Fibroblast of skin of right quadriceps (primary cell): ENCODE measurements at places on chromosomes 2 and 18.

DNA sequence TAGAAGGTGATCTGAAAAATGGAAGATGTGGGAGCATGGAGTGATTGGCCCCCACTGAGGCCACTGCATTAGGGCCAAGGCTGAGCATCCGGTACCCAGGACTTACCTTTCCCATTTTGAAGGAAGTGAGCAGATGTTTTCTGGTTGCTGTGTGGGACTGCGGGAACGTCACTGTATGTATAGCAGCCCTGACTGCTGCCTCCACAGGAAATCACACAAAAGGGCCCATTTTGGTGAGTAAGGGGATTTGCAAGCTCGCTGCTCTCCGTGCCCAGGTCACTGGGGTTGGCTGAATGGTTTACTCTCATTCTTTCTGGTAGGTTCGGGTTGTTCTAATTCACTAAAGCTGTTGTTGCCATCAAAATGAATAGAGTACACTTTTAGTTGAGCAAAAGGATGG lies at the start of gene CRYGB:
Gene CRYGB, minus strand, starts transcription at position 153 of the 400 bp plus-strand sequence. Its CDS starts 38 bp downstream, at position 115.
- no peak for DNase-seq

- no peak for DNase-seq
Observed at GRCh38 chr2:147860009-147860408, 15.2 kb downstream of the ACVR2A start.

DNA sequence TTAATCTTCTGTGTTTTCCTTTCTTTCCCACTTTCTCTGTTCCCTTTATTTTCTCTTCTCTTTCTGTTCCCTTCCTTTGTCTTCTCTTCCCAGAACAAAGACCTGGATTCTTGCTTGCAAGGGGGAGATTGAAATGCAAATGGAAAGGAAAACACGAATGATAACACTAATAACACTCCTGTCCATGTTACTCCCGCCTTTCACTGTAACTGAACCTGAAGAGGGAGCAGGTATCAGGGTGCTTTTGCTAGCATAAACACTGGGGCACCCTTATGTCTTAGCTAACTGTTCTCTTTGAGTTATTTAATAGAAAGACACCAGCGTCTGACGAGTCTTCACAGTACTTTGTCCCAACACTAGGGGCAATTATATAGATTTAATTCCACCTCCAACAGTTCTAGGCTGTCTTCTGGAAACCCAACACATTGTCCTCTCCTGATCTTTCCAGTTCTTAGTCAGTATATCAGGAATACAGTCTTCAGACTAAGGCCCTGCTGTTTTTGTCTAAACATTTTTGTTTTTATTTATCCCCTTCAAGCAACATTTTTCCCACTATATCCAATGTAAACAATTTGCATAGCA lies 99.2 kb downstream of the PTPRM start:
- no peak for DNase-seq

GRCh38 chr2:241230435-241230834 lies 42.0 kb downstream of the ANO7 start:
- no peak for DNase-seq

GRCh38 chr18:49212819-49213218 lies 247.6 kb downstream of the DYM start:
- peak; percentile 56 for DNase-seq
